ENCODE measurements at places on chromosomes 2 and 18. TPM values are rescaled to one million over a fixed set of nuclear protein-coding genes. Genes with fewer than 3 reads are reported as not detected.

Gene C2orf80
- not detected for total RNA-seq

Gene GCG
- not detected for total RNA-seq

Gene LIMS1
- 185 TPM for total RNA-seq

Gene COL4A3
- 0.08 TPM for total RNA-seq

Gene IL18R1
- not detected for total RNA-seq

Gene RAD51AP2
- 0.37 TPM for total RNA-seq

Gene PLB1
- 0.31 TPM for total RNA-seq

Gene VWA3B
- total RNA-seq, result not detected

DNA sequence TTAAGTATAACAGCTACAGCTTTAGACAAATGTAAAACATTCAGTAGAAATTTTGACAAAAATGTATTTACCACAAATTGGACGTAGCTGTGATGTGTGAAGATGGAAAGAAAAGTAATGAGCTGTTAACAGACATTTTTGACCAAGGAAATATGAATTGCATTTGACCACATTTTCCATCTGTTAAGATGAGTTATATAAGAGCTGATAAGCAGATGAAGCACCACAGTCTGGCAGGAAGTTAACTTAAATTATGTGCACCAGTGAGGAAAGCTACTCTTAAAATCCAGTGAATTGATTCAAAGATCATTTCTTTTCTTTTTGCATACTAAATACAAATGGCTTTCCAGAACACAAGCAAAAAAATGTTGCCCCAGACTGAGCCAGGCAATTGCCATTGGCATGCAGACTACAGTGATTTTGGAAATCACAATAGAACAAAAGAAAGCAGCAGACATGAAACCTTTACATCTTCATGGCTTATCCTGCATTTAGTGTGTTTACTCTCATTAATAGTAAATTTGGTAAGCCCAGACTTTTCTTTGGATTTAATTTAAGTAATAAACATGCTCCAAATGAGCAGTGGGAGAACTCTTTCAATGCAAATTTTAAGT is 493.7 kb downstream of the TMX3 start:
- DNase-seq, result no peak

DNA sequence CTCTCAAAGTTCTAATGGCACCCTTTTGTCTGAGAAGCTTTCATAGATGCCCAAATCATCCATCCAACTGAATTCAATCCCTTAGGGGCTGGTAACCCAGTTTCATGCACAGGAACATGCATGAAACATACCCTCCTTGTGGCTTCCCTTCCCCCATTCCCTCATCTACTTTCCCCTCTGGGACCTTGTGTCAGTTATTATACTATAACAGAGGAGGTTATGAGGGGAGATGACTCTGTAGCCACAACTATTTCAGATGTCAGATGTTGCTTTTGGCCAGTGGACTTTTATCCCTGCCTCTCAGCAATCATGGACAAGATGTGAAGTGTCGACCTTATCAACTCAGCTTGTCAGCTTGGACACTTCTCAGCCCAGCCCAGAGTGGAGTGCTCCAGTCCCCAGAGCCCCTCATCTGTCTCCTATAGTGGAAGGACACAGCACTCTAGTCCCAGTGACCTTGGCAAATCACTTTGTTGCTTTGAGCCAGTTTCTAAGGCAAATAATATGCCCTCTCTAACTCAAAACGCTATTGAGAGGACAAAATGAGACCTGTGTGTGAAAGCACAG is 8.4 kb downstream of the DHRS9 start:
- DNase-seq, result peak; percentile 8

GRCh38 chr2:128736046-128736688 is 417.5 kb upstream of the HS6ST1 start:
- no peak for DNase-seq

GRCh38 chr2:85579266-85579935 is 2.0 kb downstream of the VAMP8 start:
- DNase-seq, result peak; percentile 57

DNA sequence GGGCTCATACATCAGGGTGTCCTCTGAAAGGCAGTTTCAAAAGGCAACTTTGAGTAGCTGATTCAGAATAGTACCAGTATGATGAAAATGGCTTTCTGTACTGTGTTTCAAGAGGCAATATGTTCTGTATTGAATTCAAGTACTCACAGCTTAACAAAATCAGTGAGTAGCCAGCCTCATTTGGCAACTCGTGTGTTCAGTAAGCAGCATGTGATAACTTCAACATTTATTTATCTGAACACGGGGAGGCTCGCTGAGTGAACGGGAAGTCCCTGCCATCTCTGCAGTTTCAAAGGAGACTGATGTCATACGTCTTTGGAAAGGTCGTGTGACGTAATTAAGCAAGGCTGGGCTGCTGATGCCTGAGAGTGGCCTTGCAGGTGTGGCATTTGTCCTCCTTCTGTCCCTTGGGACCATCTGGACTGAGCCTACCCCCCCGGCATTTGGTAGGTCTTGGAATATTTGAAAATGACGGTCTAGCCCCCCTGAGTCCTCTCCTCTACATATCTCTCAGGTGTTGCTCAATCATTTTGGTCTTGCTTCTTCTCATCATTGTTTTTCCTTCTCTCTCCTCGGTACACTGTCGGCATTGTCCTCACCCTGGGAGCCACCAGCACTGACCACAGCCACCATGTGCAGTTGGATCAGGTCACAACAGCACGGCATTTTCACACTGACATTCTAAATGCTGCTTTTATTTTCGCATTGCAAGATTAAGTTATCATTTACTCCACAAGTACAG is 62.8 kb downstream of the SMIM21 start:
- no peak for DNase-seq

DNA sequence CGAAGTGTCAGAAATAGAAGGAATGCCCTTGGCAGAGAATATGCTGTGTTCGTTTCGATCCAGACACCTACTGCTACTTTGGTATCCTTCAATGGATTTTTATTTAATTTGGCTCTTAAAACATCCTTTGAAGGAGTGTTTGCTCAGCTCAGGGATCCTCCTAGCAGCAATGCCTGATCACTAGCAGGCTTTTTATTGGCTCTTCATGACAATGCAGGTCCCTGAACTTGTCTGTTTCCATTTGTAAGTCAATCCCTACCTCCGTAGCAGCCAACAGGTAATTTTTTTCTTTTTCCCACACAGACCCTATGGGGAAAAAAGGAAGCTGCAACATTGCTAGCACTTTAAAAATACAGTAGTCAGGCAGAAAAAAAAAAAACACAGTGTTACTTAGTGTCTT is 366.2 kb upstream of the LRRTM1 start:
- DNase-seq, result no peak

- no peak for DNase-seq
These were observed 4.1 kb downstream of the ABCG8 start for GRCh38 chr2:43842866-43843226.

DNA sequence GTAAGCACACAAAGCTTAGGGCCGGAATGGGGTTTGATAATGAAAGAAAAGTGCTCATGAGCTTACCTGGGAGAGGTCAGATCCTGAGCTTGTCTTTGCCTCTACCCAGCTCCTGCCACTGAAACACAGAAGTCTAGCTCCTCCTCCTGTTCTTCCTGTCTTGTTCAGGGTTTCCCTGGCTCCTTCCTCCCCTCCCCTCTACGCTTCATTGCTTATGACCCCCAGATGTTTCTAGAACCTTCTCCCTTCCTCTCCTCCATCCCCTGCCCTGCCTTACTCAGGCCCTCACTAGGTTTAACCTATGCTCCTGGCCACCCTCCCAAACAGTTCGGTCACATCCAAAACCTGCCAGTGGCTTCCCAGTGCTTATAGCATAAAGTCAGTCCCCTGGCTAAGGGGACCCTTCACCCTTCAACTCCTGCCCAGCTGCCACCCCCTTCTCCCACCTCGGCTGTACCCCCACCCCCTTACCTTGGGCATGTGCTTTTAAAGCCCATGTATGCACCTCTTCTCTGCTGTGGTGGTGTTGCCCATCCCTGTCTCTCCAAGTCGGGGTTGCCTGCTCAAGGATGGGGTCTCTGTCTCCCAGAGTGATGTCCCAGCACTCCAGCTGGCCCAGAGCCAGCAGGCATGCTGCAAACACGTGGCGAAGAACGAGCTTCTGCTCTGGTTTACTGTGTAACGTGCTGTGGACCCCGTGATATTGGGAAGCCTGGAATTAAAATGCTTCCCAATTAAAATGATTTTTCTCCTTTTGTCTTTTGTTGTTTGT is 233.6 kb downstream of the TPGS2 start:
- DNase-seq, result no peak

- no peak for DNase-seq
These were observed 191.2 kb upstream of the PXDN start for GRCh38 chr2:1935476-1935875.

GRCh38 chr2:39743269-39743776 is 35.7 kb downstream of the THUMPD2 start:
- DNase-seq, result no peak

DNA sequence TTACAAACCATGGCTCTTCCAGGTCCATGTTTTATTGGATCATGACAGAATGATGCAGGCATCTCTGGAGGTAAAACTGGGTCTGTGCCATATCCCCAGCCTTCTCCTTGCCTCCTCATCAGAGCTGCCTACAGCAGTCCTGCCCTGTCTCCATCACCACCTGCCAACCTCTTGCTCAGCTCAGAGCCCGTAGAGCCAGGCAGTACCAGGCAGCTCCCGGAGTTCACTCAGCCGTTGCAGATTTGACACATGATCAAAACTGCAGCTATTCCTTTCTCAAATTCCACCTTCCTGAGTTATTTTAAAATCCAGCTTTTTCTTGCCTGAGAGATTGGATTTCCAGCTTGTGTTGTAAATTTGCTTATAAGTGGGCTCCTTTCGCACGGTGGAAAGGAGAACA is 218.2 kb upstream of the CELF4 start:
- DNase-seq, result no peak

DNA sequence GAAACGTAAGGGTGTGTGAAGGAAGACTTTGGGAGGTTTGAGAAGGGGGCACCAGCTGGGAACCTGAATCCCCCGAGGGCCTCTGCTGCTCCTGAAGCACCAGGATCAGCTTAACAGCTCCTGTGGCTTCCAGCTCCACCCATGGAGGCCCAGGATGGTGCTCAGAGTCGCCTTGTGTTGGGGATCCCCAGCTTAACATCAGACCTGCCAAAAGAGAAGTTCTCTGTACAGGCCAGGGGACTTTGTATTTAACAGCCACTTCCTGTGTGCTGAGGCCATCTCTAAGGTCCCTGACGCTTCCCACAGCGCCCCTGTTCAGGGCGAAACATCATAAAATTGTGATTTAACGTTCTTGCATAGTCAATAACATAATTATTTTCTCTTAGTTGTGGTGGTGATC is 77.5 kb downstream of the NCK2 start:
- no peak for DNase-seq

DNA sequence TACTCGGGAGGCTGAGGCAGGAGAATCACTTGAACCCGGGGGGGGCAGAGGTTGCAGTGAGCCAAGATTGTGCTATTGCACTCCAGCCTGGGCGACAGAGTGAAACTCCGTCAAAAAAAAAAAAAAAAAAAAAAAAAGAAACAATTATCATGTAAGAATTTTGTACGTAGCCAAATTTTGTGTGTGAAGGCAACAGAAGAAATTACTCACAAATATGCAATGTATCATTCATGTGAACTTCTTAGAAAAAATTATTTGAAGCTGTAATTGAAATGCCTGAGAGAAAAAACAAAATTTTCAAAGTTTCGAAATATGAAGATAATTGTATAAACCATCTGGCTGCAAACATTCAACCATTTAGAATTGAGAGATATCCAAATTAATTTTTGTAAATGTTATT is 204.8 kb upstream of the PARD3B start:
- no peak for DNase-seq

GRCh38 chr2:20478961-20479360 is 32.1 kb downstream of the RHOB start:
- peak; percentile 70 for DNase-seq

GRCh38 chr2:74739129-74739528 is 85.1 kb downstream of the SEMA4F start:
- DNase-seq, result no peak

GRCh38 chr2:25228848-25229278 is 60.5 kb upstream of the POMC start:
- DNase-seq, result peak; percentile 81

DNA sequence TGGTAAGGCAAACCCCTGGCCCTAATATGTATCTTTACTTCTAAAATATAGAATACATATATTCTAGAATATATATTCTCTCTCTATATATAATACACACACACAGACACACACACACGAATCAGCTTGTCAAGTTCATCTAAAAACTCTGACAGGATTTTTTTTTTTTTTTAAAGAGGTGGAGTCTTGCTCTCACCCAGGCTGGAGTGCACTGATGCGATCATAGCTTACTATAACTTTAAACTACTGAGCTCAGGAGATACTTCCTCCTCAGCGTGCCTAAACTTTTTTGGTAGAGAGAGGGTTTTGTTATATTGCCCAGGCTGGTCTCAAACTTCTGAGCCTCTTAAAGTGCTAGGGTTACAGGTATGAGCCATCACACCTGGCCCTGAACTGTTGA is 45.2 kb downstream of the DOK1 start:
- no peak for DNase-seq

DNA sequence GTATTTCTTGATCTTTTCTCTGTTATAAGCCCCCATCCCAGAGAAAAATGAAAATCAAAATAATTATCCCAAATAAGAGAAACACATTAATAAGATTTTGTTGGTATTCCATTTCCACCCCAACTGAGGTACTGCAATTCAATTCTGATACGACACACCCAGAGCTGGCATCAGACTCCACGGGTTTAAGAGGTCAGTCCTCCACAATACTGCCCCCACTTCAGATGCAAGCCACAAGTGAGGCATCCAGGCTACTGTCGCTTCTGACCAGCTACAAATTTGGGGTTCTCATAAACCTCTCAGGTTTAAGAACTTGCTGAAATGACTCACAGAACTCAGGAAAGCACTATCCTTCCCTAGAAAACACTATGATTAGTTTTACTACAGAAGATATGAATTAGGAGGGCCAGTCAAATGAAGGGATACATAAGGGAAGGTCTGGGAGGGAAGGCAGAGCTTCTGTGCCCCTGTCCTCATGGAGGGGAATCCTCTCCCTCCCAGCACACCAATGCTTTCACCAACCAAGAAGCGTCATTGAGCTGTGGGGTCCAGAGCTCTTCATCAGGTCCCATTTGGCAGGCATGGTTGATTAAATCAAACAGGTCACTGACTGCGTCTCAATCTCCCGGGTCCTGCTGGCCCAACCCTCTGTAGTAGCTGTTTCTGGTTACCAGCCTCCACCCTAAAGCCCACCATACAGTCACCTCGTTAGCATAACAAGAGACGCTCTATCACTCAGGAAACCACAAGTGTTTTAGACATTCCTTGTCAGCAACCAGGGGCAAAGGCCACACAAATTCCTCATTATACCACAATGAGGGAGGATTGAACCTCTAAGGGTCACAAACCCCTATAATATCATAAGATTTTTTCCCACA is 46.2 kb downstream of the IWS1 start:
- no peak for DNase-seq

GRCh38 chr2:5453220-5454050 is 238.7 kb upstream of the SOX11 start:
- DNase-seq, result no peak

GRCh38 chr2:98560256-98560771 is 48.0 kb downstream of the COA5 start:
- peak; percentile 74 for DNase-seq

- DNase-seq, result no peak
These were observed 135.6 kb upstream of the KYNU start for GRCh38 chr2:142741764-142742269.

Measured in myocyte (in vitro differentiated cells).